ENCODE measurements at places on chromosomes 7 and 10.

DNA sequence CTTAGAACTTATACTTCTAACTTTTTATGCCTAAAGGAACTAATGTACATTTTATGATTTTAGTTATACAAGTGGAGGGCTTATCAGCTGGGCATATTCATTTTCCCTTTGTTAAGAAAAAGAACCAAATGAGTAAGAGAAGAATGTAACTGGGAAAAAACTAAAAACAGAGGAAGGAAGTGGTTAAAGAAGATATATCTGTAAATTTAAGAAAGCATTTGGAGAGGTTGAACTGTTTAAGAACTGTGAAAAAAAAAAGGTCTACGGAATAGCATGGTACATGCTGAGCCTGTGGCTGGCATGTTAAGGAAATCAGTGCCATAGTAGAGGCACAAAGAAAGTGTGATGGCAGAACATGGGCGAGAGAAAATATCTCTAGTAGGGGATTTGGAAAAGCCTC is 6.2 kb downstream of the MDFIC start:
- no peak for DNase-seq

DNA sequence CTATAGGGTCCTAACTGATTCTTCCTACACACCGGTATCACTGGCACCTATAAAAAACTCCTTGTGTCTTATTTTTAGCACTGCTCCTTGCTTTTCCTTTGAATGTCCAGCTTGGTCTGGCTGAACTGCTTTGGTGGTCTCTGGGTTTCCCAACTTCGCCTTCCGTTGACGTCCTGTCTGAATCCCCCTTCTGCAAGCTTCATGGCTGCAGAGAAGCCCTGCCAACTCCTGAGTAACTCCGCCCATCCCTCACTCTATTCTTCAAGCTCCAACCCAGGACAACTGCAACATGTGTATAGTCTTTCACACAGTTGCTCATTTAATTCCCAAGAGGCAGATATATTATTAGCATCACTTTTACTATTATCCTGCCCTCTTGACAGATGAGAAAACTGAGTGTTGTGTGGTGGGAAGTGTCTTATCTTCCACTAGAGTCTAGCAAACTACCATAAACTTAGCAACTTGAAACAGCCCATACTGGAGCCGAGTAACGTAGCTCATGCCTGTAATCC is 40.9 kb downstream of the MTURN start:
- DNase-seq, result no peak

DNA sequence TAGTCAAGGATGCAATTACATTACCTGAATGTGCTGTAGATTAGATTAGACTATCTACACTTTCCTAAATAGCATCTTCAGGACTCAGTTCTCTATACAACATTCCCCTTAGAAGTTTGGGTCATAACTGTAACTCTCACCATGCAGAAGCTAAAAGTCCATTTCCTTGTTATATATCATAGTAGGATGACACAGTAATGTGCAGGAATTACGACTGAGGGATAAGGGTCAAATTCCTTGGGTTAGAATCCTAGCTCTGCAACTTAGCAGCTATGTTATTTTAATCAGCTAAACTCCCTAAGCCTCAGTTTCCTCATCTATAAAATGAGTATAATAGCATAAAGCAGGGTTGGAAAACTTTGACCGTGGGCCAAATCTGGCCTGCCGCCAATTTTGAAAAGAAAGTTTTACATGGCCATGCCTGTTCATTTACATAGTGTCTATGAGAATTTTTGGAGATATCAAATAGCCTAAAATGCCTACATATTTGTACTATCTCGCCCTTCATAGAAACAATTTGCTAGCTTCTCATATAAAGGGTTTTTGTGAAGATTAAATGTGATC is 14.8 kb downstream of the NRCAM start:
- no peak for DNase-seq

GRCh38 chr10:11594589-11595394 is 16.7 kb downstream of the USP6NL start:
- no peak for DNase-seq

DNA sequence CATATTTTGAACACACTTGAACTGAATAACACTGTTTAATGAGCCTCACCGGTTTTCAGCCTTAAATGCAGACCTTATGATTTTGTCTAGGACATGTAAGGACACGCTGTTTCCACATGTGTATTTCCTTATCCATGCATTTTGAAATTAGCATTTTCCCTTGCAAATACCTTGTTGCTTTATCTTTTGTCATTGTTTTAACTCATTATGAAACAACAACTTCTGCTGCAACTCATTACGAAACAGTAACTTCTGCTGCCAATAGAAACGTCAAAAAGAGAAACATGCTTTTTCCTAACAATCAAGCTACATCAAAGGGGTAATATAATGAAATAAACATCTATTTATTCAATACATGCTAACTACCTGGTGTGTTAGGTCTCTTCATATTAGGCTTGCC is 322.0 kb downstream of the AGMO start:
- no peak for DNase-seq

GRCh38 chr10:121566755-121567154 is 31.5 kb downstream of the FGFR2 start:
- no peak for DNase-seq

DNA sequence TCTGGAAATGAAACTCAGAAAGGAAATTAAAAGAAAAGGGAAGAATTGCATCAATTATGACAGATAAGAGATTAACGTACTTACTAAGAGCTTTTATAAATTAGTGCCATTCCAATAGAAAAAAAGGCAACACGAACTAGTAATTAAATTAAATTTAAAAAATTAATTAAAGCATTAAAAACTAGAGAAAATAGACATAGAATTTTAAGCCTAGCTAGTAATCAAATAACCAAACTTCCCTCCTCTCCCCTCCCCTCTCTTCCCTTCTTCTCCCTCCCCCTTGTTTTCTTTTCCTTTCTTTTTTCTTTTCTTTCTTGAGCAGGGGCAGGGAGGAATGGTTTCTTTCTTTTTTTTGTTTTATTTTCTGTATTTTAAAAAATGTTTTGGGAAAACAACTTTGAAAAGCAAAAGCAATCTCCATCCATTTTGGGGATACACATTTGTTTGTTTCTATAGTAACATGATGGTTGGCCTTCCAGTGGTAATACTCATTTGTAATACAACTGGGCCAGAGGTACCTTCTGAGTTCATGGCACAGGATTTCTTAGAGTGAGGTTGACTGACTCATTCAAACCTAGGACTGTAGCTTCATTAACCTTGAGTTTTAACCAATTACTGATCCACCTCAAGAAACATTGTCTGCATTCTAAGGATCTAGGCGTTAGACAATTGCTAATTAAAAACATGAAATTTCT is 132.6 kb downstream of the ST7 start:
- no peak for DNase-seq

- no peak for DNase-seq
Observed at GRCh38 chr7:46557295-46557711, 636.2 kb upstream of the IGFBP3 start.

DNA sequence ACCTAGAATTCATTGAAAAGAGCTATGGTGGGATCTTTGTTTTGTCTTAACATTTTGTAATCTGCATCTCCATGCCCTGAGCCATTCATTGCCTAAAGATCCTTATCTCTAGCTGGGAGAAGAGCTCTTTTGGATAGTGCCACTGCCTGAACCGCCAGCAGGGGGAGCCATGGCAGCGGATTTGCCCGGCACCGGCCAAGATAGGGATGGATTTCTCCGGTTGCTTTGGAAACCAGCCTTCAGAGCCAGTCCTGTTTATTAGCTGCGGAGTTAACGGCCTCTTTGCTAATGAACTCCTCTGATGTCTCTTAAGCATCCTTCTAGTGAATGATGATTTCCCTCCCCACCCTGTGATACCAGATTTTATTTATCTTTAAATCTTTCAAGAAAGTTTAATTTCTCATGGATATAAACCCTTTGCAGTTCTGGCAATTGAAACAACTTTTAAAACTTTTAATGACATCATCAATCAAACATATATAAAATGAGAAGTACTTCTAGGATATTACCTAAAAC is 58.2 kb upstream of the LYZL2 start:
- DNase-seq, result no peak

- DNase-seq, result no peak
Observed at GRCh38 chr7:117231047-117231359, 91.9 kb downstream of the WNT2 start.

- no peak for DNase-seq
Observed at GRCh38 chr10:89388806-89389205, 3.6 kb upstream of the IFIT1 start.

- no peak for DNase-seq
Observed at GRCh38 chr10:77641788-77642397, 4.3 kb upstream of the KCNMA1 start.

DNA sequence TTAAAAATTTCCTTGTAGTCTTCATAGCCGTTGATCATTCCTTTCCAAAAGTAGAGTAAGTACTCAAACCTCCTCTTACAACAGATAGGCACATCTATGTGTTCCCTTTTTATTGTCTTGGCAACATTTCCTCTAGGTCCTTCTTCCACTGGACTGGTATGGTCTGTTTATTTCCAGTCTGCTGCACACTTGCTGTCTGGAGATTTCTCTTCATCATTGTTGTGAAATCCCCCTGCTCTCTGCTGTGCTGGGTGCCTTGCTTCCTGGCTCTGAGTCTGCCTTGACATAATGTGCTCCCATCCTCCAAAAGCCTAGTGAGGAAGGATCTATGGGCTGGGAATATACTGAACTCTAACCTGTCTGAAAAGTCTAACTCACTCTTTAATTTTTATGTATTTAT is 545.3 kb upstream of the VSTM2A start:
- no peak for DNase-seq

GRCh38 chr7:128997181-128997580 is 57.7 kb downstream of the TNPO3 start:
- DNase-seq, result no peak

- no peak for DNase-seq
Observed at GRCh38 chr7:94352887-94353286, 41.8 kb upstream of the COL1A2 start.

DNA sequence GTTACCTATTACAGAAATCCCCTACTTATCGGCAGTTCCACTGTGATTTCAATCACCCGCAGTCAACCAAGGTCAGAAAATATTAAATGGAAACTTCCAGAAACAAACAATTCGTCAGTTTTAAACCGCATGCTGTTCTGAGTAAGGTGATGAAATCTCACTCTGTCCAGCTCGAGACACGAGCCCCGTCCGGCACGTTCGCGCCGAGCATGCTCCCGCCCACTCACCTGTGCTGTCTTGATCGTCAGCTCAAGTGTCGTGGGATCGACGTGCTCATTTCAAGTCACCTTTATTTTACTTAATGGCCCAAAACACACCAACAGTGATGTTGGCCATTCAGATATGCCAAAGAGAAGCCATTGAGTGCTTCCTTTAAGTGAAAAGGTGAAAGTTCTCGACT is 21.2 kb downstream of the ESYT2 start:
- DNase-seq, result no peak

- no peak for DNase-seq
Observed at GRCh38 chr7:156524818-156525597, 115.6 kb upstream of the RNF32 start.

- no peak for DNase-seq
Observed at GRCh38 chr7:88132725-88133124, 87.1 kb downstream of the SRI start.

DNA sequence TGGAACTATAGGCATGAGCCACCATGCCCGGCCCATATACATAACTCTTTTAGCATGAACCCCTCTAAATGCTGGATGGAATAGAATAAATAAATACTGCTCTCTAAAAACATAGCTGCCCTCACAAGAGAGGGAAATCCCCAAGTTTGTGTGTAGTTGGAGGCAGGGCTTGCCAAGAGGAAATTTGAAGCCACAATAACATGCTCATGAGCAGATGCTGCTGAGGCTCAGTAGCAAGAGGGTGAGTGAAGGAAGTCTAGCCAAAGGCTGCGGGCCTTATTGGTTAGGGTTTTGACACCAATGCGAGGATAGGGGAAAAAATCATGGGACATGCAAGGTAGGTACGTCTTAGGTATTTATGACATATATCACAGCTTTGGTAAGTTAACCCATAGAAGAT is 17.3 kb downstream of the TPK1 start:
- no peak for DNase-seq

DNA sequence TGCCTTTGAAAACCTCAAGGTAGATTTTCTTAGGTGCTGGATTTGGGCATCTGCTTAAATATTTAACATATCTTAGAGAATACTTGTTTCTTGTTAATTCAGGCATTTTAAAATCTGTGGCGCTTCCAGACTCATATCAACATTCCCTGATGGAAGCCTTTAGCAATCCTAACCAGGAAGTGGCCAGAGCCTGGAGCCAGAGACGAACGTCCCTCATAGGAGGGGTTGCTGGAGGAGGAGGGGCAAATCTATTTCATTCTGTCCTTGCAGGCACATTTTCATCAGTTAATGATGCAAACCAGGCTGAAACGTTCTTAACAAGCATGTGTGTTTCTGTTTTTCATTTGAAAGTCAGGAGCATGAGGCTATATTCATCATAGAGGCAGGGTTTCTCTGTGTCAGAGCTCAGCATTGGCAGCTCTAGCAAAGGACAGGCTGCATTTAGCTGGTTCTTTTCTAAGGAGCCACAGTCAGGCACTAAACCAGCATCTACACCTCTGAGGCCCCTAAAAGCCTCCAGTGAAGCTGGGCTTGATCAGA is 17.8 kb upstream of the IFIT2 start:
- DNase-seq, result no peak

- no peak for DNase-seq
Observed at GRCh38 chr7:156897673-156898072, 4.7 kb upstream of the LMBR1 start.

DNA sequence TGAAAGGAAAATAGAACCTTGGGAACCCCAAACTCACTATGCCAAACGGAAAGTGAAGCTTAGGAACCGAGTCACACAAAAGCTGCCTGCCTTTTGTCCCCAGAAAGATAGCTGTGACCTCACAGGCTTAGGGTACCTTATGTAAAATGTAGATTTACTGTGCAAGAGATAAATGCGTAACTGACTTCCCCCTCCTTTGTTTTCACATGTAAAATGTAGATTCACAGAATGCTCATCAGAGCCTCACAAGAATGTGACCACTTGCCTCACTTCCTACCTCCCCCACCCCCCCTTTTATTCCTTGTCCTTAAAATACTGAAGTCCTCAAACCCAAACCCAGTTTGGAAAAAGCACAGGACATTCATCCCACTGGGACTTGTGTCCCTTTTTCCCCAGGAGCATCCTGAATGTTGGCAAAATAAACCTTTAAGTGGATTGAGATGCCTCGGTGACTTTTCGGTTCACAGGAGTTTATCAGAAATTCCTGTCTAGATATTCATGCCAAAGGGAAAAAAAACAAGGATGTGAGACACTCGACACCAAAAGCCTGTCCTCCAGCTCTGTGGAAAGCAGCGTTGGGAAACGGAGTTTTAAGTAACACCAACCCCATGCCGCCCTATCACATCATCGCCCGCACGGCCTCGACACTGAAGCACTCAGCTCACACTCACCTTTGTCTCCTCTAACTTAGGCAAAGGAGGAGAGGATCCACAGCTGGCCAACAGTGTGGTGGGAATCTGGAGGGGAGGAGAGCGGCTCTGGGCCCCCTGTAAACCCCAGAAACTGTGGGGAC is 45.9 kb downstream of the SVIL start:
- no peak for DNase-seq

DNA sequence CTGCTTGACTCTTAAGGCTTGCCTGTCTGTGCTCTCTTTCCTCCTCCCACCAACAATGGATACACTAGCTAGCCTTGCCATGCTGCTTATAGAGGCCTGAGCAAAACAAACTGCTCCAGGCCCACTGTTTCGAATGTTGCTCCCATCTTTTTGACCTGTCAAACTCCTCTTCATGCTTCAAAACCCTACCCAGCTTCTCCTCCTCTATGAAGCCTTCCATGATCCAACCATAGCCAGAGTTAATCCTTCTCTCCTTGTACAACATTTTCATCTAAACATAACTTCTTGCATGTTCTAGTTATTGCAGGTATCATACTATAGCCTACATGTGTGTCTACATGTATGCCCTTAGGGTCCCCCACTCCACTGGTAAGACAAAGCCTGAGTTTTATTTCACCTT is 426.7 kb upstream of the MGMT start:
- no peak for DNase-seq

Data from cortex of kidney (tissue), 1 donor.